ENCODE measurements at places on chromosomes 5 and 9.

DNA sequence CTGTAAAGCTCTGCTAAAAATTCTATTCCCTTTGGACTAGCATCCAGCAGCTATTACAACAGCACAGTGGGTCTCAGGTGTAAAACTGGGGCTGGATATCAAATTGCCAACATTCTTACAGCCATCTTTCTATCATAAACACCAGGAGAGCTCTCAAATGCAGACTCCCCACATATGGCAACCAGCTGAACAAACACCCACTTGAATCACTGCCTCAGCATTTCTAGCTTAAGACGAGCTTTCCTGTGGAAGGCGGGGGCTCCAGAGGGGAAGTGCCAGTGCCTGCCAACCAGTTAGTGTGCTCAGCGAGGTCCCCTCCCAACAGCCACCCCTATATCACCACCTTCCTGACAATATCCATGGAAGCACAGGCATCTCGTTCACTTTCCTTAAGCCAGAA is 62.2 kb downstream of the IPPK start:
- DNase-seq: no peak

DNA sequence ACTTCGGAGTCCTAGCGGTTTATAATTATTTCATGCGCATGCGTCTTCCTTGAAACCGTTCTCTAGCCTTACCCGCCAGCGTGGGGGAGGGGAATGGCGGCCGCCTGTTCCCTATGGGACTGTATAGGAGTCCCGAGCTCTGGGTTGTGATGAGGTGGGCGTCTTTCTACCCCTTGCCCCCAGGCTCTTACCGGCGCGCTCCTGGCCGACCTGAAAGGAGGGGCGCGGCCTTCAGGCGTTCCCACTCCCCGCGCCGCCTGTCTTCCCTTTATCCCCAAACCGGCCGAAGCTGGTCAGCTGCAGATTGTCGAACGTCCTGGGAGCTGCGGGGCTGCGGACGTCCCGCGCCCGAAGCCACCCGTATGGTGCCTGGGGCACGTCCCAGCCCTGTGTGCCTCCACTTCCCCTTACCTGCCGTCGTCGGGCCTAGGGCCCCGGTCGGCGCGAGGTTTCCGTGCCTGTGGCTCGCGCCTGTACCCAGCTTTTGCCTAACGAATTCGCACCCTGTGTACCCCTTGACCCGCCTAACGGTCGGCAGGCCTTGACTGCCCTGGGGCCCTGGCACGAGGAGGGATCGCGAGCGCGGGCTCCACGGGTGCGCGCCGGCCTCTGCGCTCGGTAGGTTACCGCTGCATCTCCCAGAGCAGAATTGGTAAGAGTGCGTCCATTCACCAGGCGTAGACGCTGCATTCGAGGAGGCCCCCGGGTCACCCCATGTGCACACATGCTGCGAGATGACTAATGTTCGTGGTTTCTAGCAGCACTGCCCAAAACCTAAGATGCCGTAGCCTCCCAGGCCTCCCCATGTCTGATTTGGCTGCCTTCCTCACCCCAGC is 653 bp upstream of the HNRNPH1 start:
- peak; percentile 64 for DNase-seq

GRCh38 chr5:116521173-116521872 is 53.3 kb downstream of the SEMA6A start:
- no peak for DNase-seq

GRCh38 chr5:64457846-64458245 is 48.0 kb upstream of the RGS7BP start:
- DNase-seq: no peak

DNA sequence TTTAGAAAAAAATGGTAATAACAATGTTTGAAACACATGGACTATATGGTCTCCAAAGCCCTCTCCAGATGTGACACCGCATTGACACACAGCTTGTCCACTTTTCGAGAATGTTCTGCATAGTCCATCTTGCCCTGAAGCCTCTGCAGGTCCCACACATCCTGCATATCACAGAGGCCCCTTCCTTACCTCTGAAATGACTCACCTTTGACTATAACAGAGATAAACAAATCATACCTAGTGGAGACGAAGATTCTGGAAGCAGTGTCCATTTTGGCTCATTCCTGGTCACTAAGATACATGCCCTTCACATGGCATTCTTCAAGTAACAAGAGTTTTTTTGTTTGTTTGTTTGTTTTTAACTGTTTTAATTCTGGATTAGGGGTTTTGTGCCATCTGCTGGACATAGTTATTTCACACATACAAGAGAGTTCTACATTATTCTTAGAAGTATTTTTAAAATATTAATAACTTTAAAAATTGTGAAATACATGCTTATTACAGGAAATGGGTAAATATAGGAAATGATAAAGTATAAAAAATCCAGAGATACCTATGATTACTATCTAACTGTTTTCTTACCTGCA is 5.1 kb downstream of the ARL14EPL start:
- no peak for DNase-seq

DNA sequence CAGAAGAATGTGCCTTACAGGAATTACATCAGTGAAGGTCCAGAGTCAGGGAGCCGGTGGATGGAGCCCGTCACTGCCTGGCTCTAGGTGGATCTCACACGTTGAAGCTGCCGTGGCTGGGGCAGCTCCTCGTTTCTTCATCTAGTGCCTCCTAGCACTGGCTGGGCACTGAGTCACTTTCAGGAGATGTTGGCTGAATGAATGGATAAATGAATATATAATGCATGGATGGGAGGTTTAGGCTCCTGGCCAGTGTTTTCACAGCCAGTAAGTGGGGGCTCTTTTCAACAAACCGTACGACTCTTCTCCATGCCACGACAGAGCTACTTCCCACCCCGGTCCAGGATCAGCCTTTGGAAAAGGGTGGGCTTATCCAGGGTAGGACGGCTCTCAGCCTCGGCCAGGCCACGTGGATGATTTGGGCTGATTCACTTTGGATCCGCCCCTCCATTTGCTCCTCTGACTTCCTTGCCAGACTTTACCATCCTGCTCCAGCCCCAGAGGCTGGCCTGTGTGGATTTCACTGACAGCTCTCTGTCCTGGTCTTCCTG is 1.3 kb upstream of the SH3PXD2B start:
- no peak for DNase-seq

GRCh38 chr5:10233505-10233904 is 16.2 kb downstream of the ATPSCKMT start:
- peak; percentile 51 for DNase-seq

DNA sequence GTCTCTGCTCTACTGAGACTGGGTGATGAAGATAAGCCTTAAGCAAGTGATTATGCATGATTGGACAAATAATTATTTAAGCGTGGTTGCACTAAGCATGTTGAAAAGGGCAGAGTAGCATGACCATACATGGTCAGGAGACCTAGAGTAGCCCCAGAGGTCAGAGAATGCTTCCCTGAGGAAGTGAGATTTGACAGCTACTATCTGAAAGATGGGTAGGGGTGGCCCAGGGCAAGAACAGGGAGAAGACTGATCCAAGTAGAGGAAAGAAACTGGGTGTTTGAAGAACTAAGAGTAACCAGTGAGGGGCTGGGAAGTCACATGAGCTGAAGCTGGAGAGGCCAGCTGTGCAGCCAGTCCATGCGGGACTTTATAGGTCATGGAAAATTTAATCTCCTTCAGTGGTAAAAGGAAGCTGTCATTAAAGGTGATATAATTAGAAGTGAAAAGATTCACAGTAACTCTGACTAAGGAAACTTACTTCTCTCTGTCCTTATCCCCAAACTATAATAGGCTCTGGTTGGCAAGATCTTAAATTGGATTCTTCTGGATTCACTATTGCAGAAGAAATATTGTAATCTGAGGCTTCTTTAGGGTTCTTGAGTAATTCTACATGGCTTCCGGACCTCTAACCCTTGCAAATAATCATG is 35.2 kb downstream of the YIPF5 start:
- no peak for DNase-seq

DNA sequence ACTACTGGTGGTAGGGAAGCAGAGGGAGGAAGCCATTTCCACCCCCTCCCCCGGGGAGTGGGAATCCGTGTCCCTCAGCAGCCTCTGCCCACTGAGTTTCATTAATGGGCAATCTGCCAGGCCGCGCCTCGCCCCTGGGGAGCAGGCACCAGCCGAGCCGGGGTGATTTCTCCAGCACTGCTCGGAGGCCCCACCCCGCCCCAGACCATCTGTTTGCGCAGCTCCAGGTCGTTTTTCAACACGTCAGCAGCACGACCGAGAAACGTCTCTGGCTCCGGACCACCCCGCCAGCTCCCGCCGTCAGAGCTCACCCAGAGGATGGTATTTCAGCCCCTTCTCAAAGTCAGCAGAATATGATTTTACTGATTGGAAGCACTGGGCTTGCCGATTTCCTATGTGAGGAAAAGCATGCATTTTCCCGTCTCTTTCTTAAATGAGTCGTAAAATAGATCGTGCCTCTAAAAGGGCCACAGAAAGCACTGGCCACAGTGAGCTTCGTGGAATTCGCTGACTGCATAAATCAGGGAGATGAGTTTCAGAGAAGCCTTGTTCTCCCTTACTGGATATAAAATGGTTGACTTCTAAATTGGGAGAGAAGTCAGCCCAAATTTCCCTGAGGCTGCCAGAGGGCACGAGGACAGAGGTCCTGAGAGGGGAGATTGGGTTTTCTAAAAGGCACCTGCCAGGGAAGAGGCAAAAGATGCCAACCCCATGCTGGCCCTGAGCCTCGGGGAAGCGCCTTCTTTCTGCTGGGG is 47.0 kb downstream of the OLFM1 start:
- no peak for DNase-seq

GRCh38 chr5:15026011-15026893 is 154.7 kb upstream of the ANKH start:
- DNase-seq: no peak

- DNase-seq: peak; percentile 97
Measured at GRCh38 chr5:6766604-6767093, 53.4 kb downstream of the TENT4A start.

DNA sequence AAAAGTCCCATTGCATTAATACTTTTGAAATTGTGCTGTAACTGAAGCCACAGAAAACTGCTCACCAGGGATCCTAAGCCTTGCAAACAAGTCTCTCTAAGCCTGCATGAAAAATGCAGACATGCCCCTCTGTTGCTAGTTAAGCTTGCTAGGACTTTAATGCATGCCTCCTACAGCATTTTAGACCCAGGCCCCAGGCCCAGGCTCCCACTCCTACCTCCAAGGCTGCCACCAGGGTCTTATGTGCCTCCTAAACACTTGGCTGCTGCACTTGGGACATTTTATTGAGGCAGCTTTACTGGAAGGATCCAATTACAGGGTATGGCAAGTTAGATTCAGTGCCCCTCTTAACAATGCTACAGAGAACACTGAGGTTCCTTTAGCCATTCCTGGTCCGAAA is 467.3 kb upstream of the CLINT1 start:
- no peak for DNase-seq

GRCh38 chr9:77710965-77711648 is 63.0 kb upstream of the GNA14 start:
- DNase-seq: no peak

GRCh38 chr5:65722575-65723403 is 784 bp downstream of the NLN start:
- DNase-seq: peak; percentile 52

DNA sequence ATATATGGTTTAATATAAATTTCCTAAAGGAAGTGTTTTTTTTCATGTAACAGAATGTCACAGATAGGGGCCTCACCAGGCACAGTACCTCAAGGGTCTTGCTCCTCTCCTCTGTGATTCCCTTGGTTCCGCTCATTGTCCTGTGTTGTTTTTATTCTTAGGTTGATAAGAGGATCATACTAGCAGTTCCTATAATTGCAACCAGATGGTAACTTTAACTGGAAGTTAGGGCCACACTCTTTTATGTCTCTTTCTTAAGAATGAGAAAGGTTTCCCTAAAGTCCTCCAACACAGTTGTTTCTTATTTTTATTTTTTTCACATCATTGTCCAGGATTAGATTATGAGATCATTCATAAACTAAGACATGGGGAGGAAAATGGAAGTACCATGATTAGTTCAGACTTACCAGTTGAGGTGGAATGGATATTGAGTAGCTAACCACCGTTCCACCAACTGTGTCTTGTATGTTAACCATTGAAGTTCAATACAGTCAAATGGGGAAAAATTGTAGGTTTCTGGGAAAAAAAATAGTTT is 41.1 kb downstream of the FAM174A start:
- no peak for DNase-seq

GRCh38 chr9:98334796-98335195 is 79.3 kb upstream of the TBC1D2 start:
- no peak for DNase-seq
